ENCODE measurements at places on chromosomes 12 and 14. TPM values are rescaled to one million over a fixed set of nuclear protein-coding genes. Genes with fewer than 3 reads are reported as not detected.

DNA sequence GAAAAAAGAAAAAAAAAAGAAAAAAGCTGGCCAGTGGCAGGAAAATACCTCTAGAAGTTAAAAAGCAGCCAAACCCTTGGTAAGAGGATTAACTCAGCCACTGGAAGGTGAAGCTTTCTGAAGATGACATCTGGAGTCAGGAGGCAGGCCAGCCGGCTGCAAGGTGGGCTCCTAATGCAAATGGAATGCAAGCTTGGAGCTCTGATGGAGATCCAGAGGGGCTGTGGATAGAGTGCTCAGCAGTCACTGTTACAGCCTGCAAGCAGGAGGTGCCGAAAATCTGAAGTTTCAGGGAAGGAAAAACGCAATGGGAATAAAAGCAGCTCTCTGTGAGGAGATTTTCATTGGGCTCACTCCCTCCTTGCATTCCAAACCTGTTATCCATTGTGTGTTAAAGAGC, 41.0 kb downstream of the GSC start:
- DNase-seq, result no peak

The KRT1 gene
- total RNA-seq, result not detected

GRCh38 chr12:51890511-51891171, 2.7 kb downstream of the ANKRD33 start:
- DNase-seq, result no peak

GRCh38 chr12:52354200-52354599, 13.1 kb downstream of the KRT85 start:
- no peak for DNase-seq

DNA sequence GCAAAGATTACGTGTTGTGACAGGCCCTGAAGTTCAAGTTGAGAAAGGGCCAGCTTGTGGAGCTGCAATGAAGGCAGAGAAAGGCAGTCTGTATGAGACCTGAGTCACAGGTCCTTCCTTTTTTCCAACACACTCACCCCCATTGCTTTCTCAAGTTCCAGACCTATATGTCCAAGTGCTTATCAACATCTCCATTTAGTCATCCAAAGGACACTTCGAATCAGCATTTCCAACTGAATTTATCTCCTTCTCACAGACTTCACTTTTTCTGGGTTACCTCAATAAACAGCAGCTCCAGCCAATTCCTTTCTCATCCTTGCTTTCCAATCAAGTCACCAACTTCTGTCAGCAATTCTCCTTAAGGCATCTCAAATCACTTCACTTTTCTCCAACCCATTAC, 56.4 kb upstream of the KIF21A start:
- no peak for DNase-seq
